ENCODE measurements at places on chromosomes 16 and 17.

DNA sequence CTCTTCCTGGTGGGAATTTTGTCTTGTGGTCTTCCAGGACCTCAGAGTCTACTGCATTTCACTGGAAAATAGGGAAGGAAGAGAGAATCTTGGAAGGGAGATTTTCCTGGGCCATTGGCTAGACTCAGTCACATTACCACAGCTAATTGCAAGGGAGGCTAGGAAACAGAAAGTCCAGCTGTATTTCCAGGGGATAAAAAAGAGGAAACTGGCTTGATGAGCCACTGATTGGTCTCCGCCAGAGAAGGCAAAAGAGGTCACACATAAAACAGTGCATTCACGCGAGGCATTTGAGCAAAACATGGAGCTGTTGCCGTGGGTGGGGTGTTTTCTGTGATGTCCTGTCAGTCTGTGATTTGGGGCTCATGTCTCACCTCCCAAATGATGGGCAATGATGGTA lies 345.3 kb downstream of the FOXL1 start:
- DNase-seq, result no peak

GRCh38 chr17:7014995-7015958 lies 2.9 kb downstream of the RNASEK start:
- DNase-seq, result no peak

- DNase-seq, result no peak
These were observed 9.8 kb downstream of the SLC16A3 start for GRCh38 chr17:82238472-82239201.

- DNase-seq, result peak; percentile 91
These were observed at the start of gene TUBG2 for GRCh38 chr17:42659079-42659931. Gene TUBG2 (plus strand): TSS chr17:42659284. CDS start chr17:42659504, 220 bp downstream.

- DNase-seq, result no peak
These were observed 6.3 kb upstream of the PRKAR1A start for GRCh38 chr17:68505951-68506350.

DNA sequence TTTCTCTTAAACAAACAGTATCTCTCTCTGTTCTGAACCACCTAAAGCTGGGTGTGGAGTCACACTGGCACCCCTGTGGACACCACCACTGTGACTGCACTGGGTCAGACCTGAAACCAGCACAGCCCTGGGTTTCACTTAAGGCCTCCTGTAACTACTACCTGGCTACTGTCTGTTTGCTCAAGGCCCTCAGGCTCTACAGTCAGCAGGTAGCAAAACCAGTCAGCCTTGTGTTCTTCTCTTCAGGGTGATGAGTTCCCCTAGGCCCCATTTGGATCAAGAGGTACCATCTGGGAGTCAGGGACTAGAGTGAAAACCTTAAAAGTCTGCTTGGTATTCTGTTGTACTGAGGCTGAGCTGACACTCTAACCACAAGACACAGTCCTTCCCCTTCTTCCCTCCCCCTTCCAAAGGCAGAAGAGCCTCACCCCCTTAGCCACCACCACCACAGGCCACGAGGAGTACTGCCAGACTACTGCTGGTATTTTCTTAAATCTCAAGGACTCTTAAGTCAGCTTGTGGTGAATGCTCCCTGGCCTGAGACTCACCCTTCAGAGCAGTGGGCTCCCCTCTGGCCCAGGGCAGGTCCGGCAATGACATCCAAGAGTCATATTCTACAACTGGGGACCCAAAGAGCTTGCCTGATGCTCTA lies 153.2 kb upstream of the MON1B start:
- no peak for DNase-seq

DNA sequence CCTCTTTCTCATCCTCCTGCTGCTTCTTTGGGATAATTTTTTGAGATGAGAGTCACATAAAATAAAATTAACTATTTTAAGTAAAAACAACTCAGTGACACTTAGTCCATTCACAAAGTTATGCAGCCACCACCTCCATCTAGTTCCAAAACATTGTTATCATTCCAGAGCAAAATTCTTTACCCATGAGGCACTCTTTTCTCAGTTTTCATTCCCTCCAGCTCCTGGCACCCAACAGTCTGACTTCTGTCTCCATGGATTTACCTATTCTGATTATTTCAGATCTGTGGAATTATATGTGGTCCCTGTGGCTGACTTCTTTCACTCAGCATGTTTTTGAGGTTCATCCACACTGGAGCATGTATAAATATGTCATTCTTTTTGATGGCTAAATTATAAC lies 239.9 kb upstream of the DYNLRB2 start:
- DNase-seq, result no peak

- no peak for DNase-seq
These were observed 5.3 kb downstream of the CA7 start for GRCh38 chr16:66849549-66849948.

- DNase-seq, result no peak
These were observed 11.2 kb downstream of the SPNS3 start for GRCh38 chr17:4444782-4445473.

Measured in progenitor cell of endocrine pancreas (in vitro differentiated cells).